ENCODE measurements at places on chromosomes 11 and 22. TPM values are rescaled to one million over a fixed set of nuclear protein-coding genes. Genes with fewer than 3 reads are reported as not detected.

DNA sequence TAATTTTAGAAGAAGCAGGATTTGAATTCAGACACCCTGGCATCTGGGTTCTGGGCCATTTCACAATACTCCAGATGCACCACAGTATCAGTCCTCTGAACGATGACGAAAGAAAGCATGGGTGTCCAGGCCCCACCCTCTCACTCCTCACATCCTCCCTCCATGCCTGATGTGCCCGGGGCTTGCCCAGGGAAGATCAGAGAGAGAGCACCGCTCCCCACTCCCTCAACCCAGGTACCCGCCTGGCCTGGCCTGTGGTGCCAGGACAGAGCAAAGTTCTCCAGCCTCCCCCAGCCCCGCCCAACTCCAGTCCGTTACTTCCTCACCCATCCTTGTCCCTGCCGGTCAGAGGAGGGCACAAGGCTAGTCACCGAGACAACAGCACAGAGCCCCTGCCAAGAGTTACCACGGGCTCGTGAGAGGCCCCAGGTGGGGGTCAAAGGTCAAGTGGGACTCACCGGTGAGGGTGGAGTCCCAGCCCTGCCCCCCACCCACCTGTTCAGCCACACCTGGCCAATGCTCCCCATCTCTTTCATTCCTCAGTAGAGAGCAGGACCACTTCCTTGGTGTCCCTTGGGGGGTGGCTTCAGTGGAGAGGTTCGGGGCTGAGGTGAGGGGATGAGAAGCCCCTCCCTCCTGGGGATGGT lies 8.1 kb downstream of the BCL9L start:
- peak; percentile 59 for DNase-seq
- peak overlapping the region; percentile 93 for H3K27ac ChIP-seq
- peak overlapping the region; percentile 65 for H3K4me3 ChIP-seq

DNA sequence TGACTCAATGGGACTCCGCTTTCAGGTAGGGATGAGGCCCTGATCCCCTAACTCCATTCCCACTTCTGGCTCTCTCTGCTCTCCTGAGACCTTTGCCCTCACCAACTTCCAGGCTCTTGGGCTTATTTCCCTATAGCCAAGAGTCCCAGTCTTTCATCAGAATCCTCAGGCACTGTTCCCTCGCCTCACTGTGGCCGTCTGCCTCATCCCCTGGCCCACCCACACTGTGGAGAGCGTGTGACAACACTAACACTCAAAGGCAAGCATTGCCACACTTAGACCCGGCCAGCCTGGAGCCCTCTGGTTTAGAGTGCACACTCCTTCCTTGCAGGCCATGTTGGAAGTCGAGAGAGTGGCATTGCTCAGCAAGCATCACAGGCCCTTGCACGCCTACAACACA lies 27.0 kb downstream of the SERPINH1 start:
- no peak overlapping the region for H3K27ac ChIP-seq
- DNase-seq, result no peak
- H3K36me3 ChIP-seq, result no peaks in the 10 kb centered on the region
- peaks cover 9% of the 10 kb centered on the region for H3K27me3 ChIP-seq
- H3K4me3 ChIP-seq, result no peak overlapping the region
- peaks cover 6% of the 10 kb centered on the region for H3K4me1 ChIP-seq

DNA sequence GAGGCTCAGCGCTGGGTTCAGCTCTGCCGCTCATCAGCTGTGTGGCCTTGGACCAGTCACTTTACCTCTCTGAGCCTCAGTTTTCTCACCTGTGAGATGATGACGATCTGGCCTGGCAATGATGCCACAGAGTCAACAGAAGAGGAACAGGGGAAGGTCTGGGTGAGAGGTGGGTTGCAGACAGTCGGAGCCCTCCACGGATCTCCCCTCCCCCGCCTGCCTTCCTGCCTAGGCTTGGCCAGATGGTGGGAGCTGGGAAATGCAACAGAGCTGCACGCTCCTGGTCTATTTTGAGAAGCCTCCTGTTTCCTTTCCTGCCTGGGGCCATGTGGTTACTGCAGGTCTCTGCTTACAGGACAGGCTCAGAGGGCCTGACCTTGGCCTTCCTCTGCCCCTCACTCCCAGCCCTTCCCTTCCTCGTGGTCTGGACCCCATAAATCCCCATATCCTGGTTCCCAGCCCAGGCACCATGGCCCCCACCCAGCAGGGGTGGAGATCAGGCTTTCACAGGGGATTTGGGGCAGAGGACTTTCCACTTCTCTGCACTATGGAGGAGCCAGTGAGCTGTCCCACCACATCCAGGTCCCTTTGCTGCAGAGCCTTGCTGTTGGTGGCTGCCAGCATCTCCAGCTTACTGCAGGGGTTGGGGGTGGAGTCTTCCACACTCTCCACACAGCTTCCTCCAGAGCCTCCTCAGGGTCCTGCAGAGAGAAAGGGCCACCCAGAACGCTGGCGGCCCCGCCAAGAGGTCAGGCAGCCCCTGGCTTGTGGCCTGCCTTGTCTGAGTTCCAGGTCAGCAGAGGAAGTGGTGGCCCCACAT lies 46.9 kb downstream of the C11orf96 start:
- H3K4me3 ChIP-seq, result no peak overlapping the region
- H3K27ac ChIP-seq, result no peak overlapping the region
- peaks cover 10% of the 10 kb centered on the region for H3K27me3 ChIP-seq
- no peaks in the 10 kb centered on the region for H3K36me3 ChIP-seq
- DNase-seq, result no peak
- H3K4me1 ChIP-seq, result no peaks in the 10 kb centered on the region

DNA sequence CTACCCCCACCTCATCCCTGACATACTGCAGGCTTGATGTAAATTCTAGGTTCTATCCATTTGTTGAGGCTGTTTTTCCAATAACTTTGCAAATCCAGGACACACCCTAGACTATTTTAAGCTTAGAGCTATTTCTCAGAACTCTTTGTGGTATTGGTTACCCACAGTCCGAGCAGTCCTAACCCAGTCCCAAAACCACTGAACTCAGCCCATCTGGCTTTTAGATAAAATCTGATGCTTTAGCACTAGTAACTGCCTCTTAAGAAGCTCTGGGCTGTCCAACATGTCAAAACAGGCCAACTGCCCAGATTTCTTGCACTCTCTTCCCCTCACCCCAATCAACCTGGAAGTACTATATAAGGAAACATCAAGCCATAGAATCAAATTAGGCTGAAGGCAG lies 344.4 kb upstream of the CADM1 start:
- H3K36me3 ChIP-seq, result no peaks in the 10 kb centered on the region
- no peak overlapping the region for H3K27ac ChIP-seq
- H3K27me3 ChIP-seq, result no peaks in the 10 kb centered on the region
- no peak overlapping the region for H3K4me3 ChIP-seq
- no peaks in the 10 kb centered on the region for H3K4me1 ChIP-seq
- no peak for DNase-seq

The ME3 gene
- total RNA-seq, result 0.79 TPM

The SNX15 gene
- total RNA-seq, result 18.9 TPM

DNA sequence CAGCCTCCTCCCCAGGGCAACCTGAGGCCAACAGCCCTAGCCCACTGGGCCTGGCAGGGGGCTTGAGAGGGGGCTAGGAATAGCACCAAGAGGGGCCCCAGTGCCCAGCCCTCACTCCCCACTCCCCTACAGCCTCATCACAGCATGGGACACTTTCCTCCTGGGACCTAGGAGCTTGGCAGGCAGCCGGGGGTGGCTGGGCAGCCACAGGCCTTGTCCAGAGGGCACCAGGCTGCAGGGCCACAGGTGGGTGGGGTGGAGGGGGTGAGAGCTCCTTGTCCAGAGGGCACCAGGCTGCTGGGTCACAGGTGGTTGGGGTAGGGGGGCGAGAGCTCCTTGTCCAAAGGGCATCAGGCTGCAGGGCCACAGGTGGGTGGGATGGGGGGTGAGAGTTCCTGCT lies 61.8 kb downstream of the WNT7B start:
- no peak overlapping the region for H3K27ac ChIP-seq
- no peak overlapping the region for H3K4me3 ChIP-seq
- no peak for DNase-seq
- no peaks in the 10 kb centered on the region for H3K27me3 ChIP-seq

- no peak overlapping the region for H3K4me3 ChIP-seq
- peaks cover 19% of the 10 kb centered on the region for H3K27me3 ChIP-seq
- H3K4me1 ChIP-seq, result no peaks in the 10 kb centered on the region
- no peak overlapping the region for H3K27ac ChIP-seq
- no peaks in the 10 kb centered on the region for H3K36me3 ChIP-seq
- no peak for DNase-seq
Measured at GRCh38 chr11:59705294-59705693, 8.4 kb downstream of the OR10V1 start.

DNA sequence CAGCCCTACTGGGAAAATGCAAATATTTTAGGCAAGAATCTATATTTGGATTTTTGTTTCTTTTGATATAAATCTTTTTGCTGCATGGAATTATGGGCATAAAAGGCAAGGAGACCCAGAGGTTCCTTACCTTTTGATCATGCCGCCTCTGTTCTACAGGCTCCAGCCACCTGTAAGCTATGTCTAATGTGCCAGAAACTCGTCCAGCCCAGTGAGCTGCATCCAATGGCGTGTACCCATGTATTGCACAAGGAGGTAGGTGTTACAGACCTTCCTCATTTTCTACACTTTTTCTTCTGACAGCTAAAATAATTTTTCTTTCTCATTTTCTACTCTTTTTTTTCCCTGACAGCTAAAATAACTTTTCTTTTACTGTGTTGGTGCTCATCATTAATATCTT lies 8.2 kb upstream of the BACE1-AS start:
- H3K4me1 ChIP-seq, result peaks cover 21% of the 10 kb centered on the region
- no peak for DNase-seq
- H3K4me3 ChIP-seq, result no peak overlapping the region
- no peaks in the 10 kb centered on the region for H3K27me3 ChIP-seq
- H3K27ac ChIP-seq, result no peak overlapping the region

The ELFN2 gene
- 0.07 TPM for total RNA-seq

The MAP6 gene
- total RNA-seq, result 0.70 TPM

GRCh38 chr11:43574411-43574810 lies 106.1 kb upstream of the HSD17B12 start:
- H3K27me3 ChIP-seq, result peaks cover 94% of the 10 kb centered on the region
- H3K27ac ChIP-seq, result no peak overlapping the region
- H3K36me3 ChIP-seq, result peaks cover 3% of the 10 kb centered on the region
- DNase-seq, result no peak
- H3K4me3 ChIP-seq, result no peak overlapping the region

The SYT8 gene
- not detected for total RNA-seq

GRCh38 chr11:117239295-117239694 lies 6.8 kb downstream of the RNF214 start:
- H3K27ac ChIP-seq, result no peak overlapping the region
- no peak for DNase-seq
- peaks cover 3% of the 10 kb centered on the region for H3K4me1 ChIP-seq
- no peak overlapping the region for H3K4me3 ChIP-seq

DNA sequence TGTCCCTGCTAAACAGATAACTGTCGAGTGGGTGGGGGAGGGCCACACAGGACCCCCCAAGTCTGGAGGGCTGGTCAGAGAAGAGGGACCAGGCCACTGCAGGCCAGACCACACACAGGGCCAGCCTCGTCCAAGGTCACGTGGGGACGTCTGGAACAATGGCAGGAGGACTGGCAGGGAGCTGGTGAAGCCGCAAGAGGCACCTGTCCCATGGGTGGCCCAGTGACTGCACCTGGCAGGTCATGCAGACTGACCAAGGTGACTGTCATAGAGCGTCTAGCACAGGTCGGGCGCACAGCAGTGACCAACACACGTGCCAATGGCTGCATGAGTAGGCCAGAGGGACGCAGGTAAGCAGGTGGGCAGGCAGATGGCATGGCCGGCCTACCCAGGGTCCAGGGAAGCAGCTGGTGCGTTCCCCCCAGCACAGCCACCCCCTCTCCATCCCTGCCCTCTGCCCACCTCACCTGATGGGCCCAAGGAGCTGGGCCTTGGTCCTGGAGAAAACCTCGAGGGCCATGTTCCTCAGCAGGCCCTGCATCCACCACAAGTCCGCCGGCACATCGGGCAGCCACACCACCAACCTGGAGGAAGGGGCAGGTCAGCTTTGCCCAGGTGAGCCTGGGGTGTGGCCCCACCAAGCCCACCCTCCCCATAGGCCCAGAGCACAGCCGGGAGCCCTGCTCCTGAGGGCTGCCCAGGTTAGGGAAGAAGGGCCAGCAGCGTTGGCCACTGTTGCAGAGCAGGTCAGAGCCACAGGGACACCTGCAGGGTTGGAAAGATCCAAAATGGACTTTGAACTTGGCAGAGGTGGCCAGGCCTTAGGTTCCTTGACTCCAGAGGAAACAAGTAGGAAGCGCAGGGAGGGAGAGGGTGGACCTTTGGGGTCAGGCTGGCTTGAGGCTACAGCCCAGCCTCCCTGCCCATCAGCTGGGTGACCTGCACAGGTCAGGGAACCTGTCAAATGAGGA lies 10.4 kb downstream of the PNPLA5 start:
- H3K27ac ChIP-seq, result no peak overlapping the region
- no peaks in the 10 kb centered on the region for H3K27me3 ChIP-seq
- H3K36me3 ChIP-seq, result no peaks in the 10 kb centered on the region
- no peak for DNase-seq
- H3K4me1 ChIP-seq, result peaks cover 11% of the 10 kb centered on the region

DNA sequence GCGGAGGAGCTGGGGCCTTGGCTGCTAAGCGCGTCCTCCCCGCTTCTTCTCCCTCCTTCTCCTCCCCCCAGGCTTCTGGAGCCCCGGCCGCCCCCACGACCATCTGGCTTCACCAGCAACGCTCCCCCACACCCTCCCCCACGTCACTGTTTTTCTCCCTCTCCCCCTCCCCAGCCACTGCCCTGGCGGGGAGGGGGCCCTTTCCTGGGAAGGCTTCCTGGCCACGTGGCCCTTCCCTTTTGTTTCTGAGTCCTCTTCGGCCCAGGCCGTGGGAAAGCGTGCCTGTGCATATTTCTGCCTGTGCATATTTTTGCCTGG lies 27.7 kb downstream of the RTN4R start:
- peaks cover 48% of the 10 kb centered on the region for H3K4me1 ChIP-seq
- no peak overlapping the region for H3K4me3 ChIP-seq
- DNase-seq, result no peak
- H3K36me3 ChIP-seq, result no peaks in the 10 kb centered on the region

GRCh38 chr11:102615077-102615893 lies 9.8 kb downstream of the MMP20 start:
- DNase-seq, result no peak
- no peaks in the 10 kb centered on the region for H3K36me3 ChIP-seq
- H3K27ac ChIP-seq, result no peak overlapping the region
- no peaks in the 10 kb centered on the region for H3K27me3 ChIP-seq
- H3K4me1 ChIP-seq, result peaks cover 11% of the 10 kb centered on the region
- H3K4me3 ChIP-seq, result no peak overlapping the region

The C11orf87 gene
- total RNA-seq, result not detected

GRCh38 chr22:50302564-50302963 lies 4.9 kb downstream of the PLXNB2 start:
- peaks cover 6% of the 10 kb centered on the region for H3K27me3 ChIP-seq
- H3K4me1 ChIP-seq, result peaks cover 12% of the 10 kb centered on the region
- H3K27ac ChIP-seq, result no peak overlapping the region
- no peaks in the 10 kb centered on the region for H3K36me3 ChIP-seq

DNA sequence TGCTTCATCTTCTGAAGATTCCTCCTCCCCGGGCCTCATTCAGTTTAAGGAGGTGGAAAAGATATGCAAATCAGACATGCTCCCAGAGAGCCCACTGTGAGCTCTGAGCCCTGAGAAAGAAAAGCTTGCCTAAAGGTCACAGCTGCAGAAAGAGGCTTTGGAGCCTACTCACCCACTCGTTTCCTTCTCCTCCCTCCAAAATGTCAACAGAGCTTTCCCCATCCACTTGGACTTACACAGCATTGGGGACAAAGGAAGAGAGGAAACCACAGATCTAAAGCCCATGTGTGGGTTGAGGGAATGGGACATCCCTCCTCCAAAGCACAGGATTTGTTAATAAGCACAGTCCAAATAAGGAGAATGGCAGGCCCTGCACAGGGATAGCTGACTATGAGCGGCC lies 158.4 kb downstream of the ETS1 start:
- no peak for DNase-seq
- no peak overlapping the region for H3K4me3 ChIP-seq
- no peaks in the 10 kb centered on the region for H3K27me3 ChIP-seq
- peaks cover 1% of the 10 kb centered on the region for H3K4me1 ChIP-seq
- no peak overlapping the region for H3K27ac ChIP-seq

The MS4A12 gene
- not detected for total RNA-seq

Data from activated CD8-positive, alpha-beta memory T cell treated with anti-CD3 and anti-CD28 coated beads, Interleukin-2, amount 10 ng/mL, durations not matched to agents 7 days and 5 days (primary cell).